ENCODE measurements at places on chromosomes 2 and 18. TPM values are rescaled to one million over a fixed set of nuclear protein-coding genes. Genes with fewer than 3 reads are reported as not detected.

ATP6V1B1 gene
- 1.7 TPM for total RNA-seq

VWC2L gene
- total RNA-seq, result not detected

ACTG2 gene
- total RNA-seq, result not detected

GTF2A1L gene
- total RNA-seq, result 0.57 TPM

SLC4A1AP gene
- 41.2 TPM for total RNA-seq

DRC1 gene
- not detected for total RNA-seq

LAMA1 gene
- 0.62 TPM for total RNA-seq

GRCh38 chr2:100742277-100743254, 77.4 kb upstream of the NPAS2 start:
- DNase-seq, result peak; percentile 92

GRCh38 chr18:4842751-4843150, 354.3 kb downstream of the AKAIN1 start:
- no peak for DNase-seq

- no peak for DNase-seq
Observed at GRCh38 chr2:12847694-12848575, 131.2 kb downstream of the TRIB2 start.

DNA sequence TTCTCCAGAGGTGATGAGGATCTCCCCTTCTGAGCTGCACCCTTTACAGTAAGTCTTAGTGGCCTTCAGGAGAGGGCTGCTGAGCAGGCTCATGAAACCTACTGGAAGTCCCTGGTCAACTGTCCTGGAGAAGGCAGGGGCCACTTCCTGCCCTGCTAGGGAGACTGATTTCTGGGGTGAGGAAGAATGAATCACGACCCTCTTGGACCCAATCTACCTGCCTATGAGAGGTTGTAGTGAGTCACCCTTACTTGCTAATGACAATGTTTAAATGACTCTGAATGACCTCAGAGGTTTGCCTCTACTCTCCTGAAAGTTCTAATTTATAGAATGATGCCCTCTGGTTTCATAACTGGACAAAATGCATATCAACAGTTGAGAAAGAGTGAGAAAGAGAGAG, 79.4 kb upstream of the FAM136A start:
- DNase-seq, result no peak

DNA sequence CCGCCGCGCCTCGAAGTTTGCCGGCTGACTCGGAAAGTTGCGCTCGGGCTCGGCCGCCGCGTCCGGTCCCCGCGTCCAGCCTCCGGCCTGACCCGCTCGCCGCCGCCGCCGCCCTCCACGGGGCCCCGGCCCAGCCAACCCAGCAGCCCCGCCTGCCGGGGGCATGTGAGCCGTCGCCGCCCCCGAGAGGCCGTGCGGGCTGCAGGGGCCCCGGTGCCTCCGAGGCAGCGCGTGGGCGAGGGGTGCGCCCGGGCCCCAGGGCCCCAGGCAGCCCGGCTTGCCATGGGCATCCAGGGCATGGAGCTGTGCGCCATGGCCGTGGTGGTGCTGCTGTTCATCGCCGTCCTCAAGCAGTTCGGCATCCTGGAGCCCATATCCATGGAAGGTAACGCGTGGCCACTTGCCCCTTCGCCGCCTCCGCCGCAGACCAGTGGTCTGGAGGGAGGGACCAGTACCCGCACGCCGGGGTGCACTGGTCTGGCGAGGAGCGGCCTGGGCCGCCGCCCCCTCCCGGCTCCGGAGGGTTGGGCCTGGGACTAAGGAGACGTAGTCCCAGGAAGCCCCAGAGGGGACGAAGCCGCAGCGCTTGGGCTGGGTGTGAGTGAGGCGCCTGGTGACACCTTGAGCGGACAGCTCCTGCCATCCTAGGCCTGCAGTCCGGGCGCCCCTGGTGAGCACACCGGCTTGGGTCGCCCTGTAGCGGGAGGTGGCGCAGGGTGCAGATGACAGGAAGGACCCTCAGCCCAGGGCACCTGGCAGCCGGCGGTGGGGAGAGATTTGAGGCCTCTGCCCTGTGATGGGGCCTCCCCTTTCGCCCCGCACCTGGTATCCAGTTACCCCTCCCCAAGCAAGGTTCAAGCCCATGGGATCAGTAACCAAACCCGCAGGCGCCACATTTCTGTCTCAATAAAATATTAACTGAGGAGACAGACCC, 49.9 kb downstream of the KCNIP3 start:
- no peak for DNase-seq

DNA sequence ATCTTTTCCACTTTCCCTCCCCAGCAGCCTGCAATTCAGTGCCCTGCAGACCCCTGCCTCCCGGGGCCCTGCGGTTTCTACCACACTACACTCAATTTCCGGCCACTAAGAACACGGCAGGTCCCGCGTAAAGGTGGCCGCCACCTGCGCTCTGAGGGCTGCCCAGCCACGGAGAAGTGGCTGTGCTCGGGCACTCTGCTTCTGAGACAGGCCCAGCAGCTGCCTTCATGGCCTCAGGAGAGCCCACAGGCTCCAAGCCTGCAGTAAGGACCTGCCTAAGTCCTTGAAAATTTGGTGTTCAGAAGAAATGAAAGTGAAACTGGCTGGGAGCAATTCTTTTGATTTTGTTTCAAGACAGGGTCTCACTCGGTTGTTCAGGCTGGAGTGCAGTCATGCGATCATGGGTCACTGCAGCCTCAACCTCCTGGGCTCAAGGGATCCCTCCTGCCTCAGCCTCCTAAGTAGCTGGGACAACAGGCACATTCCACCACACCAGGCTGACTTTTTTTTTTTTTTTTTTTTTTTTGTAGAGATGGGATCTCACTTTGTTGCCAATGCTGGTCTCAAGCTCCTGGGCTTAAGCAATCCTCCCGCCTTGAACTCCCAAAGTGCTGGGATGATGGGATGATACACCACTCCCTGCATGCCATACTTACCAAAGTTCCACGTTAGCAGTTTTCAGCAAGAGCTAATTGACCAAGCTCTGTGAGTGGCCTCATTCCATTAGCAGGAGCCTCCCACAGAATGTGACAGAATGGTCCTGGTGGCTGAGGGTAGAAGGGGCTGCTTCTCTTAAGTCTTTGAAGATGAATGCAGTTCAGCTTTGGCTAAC, 14.6 kb upstream of the ALPP start:
- peak; percentile 10 for DNase-seq

DNA sequence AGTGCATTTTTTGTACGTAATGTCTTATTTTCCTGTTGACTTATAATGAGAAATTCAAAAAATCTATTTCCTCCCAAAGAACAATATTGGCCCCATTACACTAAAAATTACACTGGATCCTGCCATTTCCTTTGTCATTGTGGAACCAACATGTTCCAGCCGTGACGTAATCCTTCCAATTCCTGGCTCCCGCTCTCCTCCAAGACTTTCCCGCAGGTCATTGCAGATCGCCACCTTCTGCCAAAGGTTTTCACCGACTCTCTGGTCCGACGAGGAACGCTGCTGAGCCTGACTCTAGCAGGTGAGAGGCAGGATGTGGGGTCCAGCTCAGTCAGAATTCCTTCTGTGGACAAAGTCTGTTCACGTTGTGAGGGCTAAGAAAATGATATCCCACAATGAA, 38.0 kb downstream of the PTGR3 start:
- DNase-seq, result no peak

- DNase-seq, result no peak
Observed at GRCh38 chr18:34821669-34822210, 111.6 kb downstream of the DTNA start.

DNA sequence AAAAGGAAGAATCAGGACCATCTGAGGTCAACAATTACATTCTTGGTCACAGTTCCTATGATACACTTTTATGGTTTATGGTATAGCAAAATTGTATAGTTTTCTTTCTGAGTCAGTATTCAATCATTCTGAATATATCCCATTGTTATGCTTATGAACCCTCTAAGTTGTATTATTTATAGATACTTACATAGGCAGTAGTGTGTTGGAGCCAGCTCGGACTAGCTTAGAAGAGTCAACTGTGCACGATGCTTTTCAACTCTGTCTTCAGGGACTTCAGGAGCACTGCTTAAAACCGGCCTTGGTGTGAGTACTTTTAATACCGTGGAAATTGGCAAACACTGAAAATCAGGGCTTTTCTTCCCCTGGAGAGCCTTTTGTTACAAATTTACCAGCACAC, 215.7 kb downstream of the IKZF2 start:
- no peak for DNase-seq

DNA sequence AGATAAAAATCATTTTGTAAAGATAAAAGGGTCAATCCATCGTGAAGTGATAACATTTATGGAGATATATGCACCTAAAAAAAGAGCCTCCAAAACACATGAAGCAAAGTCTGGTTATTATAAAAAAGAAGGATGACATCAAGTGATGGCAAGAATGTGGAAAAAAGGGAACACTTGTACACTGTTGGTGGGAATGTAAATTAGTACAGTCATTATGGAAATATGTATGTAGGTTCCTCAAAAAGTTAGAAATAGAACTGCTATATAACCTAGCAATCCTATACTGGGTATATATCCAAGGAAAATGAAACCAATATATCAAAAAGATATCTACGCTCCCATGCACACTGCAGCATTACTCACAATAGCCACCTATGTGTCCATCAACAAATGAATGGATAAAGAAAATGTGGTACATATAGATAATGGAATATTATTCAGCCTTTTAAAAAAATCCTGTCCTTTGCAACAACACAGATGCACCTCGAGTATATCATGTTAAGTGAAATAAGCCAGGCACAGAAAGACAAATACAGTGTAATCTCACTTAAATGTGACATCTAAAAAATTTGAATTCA, 28.9 kb downstream of the ABCB11 start:
- no peak for DNase-seq

DNA sequence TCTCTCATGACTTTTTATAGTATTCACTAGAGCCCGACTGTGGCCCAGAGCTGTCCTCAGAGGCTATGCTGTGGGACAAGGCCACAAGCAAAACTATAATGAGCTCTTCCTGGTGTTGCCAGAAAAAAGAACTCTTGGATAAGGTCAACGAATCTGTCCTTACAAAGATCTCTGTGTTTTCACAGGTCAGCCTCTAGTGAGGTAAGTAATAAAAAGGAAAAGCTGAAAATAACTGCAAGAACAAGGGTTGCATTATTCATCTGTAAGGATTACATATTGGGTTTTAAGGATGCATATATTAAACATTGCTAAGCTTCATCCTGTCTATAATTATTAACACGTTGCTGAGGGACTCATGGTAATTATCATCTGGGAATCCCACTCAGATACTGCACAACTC, 62.8 kb upstream of the ATL2 start:
- no peak for DNase-seq

DNA sequence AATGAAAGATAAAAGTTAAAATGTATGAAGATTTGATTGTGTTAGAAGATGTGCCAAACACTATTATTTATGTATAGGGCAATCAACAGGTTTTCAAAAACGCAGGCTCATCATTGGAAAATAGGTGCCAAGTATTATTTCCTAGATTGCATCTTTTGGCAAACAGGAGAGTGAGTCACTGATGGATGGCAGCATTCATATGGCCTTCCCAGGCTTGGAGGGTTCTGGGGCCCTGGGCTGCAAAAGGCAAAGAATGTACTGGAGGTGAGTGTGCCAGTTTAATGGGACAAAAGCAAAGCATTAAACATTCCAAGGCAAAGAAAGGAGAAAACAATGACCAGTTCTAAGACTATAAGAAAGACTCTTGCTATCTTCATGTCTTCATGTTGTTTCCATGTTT, 379.4 kb downstream of the RIT2 start:
- DNase-seq, result no peak

- DNase-seq, result no peak
Observed at GRCh38 chr2:84832772-84833461, 48.0 kb downstream of the TRABD2A start.

- no peak for DNase-seq
Observed at GRCh38 chr2:21047141-21048009, 3.5 kb upstream of the APOB start.

DNA sequence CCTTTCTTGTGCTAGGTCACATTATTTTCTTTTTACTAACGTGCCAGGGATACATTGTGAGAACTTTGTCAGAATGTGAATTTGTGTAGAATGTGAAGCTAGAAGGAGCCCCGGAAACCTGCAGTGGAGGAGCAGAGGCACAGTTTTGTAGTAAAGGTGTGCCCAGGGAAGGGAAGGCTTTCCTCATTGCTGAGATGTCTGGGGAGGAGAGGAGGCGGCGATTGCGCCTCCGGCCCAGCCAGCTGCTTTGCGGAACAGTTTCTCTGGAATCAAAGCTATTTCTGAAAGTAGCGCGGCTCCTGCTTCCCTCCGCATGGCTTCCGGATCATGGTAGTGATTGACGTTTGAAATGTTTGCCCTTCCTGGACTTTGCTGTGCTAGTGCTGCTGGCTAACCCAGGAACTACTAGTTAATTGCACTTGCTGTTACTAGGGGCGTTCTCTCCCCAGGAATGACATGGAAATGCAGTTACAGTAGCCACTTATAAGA, 83.1 kb upstream of the RBM44 start:
- no peak for DNase-seq

DNA sequence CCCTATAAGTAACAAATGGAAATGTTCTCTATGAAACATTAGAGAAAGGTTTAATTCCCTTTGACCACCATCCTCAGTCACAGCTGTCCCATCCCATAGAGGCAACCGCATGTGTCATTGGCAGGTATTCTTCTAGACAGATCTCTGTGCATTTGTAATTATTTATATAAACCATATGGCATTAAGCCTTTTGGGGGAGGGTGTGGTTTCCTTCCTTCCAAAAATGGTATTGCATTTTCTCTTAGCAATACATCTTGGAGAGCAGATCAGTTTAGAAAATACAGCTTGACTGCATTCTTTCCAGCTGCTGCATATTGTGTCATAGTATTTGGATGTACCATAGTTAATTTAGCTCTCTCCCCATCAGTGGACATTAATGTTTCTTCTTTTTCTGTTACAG, 57.7 kb downstream of the LCLAT1 start:
- DNase-seq, result no peak

GRCh38 chr2:218902427-218902826, 21.8 kb downstream of the WNT10A start:
- no peak for DNase-seq

DNA sequence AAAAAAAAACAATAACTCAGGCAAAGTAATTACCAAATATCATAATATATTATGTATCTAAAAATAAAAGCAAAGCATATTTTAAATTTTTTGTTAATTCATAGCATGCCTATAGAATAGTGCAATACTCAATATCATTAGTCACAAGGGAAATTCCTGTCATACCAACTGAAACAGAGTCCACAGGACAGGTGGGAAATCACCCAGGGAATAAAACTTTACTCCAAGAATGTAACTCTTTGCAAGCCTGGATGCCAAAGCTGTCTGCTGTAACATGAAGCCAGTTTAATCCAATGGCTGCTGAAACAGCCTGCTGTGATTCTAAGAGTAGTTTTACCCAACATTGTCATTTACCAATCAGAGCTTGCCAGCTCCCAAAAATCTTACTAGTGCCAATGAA, 40.0 kb upstream of the SULT1C3 start:
- peak; percentile 23 for DNase-seq

- DNase-seq, result no peak
Observed at GRCh38 chr2:55059793-55060192, 9.5 kb upstream of the RTN4 start.

All from myocyte (in vitro differentiated cells).